ENCODE measurements at places on chromosomes 4 and X.
A peak's percentile ranks its signal among the peaks of the same experiment; 100 is the strongest.

GRCh38 chr4:144583658-144584057 is 62.3 kb upstream of the HHIP start:
- DNase-seq = no peak

DNA sequence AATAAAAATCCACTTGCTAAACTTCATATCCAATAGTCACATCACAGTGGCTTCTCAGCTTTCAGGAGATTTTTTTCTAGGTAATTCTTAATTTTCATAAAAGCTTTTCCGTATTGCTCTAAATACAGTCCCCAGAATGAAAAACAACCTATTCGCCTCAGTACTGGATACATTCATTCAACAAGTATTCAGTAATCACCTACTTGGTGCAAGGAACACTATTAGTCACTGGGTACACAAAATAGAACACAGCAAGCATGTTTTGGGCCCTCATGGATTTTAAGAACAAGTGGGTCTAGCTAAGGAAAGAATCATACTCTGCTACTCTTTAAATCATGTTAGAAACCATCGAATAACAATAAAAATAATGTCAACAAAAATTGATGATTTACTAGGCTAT is 2.8 kb upstream of the BEX3 start:
- DNase-seq = no peak

DNA sequence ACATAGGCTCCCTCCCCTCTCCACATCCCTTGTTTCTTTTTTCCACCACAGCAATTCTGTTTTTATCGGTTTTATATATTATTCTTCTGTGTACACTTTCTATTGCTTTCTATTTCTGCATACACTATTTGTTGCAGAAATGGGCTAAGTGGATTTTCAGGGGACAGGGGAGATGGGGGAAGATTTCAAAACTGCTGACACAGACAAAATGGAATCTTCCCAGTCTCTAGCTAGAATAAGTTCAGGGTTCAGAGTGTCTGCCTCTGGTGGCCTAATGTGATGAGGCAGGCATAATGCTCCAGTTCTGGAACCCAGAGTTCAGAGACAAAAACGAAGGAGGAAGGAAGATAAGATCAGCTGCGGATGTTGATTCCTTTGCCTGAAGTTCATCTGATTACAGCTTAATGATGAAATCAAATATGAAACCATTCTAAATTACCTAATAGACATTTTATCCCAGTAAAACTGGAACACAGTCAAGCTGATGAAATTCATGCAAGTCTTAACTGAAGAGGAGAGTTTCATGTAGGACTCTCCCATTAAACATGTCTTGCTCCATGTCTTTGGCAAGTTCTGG is 447.1 kb downstream of the AFF2 start:
- no peak for DNase-seq

- DNase-seq = peak; percentile 43
Observed at GRCh38 chr4:185183622-185184281, 20.0 kb downstream of the CFAP97 start.

GRCh38 chr4:85681921-85682320 is 207.0 kb downstream of the ARHGAP24 start:
- no peak for DNase-seq

GRCh38 chrX:130079824-130080406 is 30.4 kb downstream of the ELF4 start:
- DNase-seq = no peak

- no peak for DNase-seq
Observed at GRCh38 chrX:132331000-132331399, 111.8 kb upstream of the RAP2C start.

DNA sequence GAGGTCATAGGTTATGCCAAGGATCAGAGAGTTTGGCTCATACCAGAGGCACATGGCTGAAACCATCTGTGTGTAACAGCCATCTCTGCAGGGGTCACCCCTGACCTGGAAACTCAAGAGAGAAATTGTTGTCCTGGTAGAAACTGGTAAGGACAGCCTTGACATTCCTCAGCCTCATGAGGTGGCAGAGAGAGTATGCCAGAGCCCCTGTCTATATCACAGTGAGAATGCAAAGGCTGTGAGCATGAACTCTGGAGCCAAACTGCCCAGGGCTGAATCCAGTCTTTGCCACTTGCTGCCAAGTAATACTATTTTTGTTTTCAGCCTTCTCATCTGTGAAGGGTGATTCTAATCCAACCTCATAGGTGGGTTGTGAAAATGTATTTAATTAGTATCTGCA is 37.1 kb upstream of the CCDC149 start:
- DNase-seq = no peak

DNA sequence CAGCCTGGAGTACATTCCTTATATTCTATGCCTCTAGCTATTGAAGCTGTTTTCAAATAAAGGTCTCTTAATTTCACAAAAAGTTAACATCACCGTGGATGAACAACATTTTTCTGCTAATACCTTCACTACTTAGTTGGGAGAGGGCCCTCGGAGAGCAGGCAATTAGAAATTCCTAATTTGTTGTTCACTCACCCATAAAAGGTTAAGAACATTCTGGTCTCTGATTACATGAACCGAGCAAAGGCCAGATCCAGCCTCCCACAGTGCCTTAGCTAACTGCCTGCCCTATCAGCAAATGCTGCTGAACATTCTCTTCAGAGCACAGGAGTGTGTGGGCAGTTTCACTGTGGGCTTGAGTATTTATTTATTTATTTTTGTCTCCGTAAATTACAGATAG is 36.0 kb upstream of the TTC29 start:
- DNase-seq = no peak

DNA sequence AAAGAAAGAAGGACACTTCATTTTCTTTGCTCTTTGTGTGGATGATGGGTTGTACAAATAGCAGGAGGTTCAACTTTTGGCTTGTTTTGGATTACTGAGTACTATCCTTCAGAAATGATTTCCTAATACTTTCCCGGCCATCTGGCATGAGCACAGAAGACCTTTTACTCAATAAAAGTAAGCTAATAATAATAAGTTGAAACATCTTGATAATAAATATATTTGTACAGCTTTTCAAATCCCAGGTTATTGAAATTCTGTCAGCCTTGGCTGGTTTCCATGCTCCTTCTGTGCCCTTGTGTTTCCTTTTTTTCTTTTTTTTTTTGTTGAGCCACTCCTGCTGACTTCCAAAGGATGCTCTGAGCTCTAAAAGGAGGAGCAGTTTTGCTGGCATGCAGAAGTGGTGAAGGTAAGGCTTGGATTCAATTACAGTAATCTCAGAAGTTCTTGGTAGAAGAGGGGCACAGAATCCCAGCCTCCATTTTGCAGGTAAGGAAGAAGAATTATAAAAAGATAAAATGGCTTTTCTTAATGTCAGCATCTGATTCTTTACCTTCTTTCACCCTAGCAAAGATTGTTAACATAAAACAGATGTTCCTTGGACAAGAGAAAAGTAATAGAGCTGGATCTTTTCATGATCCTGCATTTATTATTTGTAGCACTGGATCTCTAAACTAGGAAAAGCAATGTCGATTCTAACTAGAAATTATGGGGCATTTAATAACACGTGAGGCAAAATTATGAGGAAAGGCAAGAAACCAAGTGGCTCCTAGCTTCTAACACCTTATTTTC is 31.9 kb downstream of the REPS2 start:
- no peak for DNase-seq

DNA sequence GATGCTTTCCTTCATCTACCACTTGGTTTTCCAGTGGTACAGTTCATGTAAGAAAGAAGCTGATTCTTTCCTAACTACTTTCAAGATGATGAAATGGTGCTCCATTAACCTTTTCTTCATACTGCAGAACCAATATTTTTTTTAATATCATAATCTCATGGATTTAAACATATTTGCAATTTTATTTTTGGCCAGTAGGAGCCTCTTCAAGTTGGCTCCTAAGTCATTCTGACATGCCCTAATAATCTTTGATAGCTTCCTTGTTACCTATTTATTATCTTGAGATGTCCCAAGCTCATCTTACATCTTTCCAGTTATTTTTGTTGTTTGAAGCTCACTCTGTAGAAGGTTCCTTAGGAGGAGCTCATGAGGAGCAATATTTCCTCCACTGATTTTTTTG is 170.2 kb downstream of the APBB2 start:
- DNase-seq = no peak

DNA sequence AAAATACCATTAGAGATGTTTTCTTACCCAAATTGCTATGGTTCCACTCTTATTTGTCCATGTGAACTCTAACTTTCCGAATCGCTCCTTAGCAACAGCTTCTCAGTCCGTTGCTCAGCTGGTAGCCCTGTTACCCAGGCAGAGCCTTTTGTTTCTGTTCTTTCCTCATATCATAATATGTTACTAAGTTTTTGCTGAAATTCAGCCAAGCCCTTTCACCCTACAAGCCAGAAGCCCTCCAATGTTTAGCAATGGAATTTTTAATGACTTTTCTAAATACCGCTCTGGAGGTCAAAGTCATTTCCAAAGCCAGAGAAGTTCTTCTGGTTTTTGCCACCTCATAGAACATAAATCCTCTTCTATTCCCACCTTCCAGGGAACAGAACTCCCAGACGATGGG is 1029.5 kb downstream of the C4orf33 start:
- no peak for DNase-seq

- no peak for DNase-seq
Observed at GRCh38 chrX:275476-275966, 5.7 kb upstream of the PLCXD1 start.

DNA sequence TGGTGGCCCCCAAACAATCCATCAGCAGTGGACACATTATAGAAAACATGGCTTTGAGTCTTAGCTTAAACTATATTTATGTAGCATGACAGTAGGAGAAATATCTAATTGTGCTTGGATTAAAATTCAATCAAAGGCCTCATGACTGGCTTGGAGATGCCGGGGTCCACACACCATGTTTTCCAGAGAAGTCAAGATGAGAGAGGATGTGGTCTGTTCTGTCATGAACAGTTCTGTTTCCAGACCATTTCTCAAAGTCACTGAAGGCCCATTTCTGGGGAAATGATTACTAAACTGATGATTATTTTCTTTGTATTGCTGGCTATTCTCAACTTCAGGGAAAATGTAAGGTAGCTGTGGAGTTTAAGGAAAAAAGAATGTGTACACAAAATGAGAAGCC is 76.3 kb downstream of the C4orf51 start:
- no peak for DNase-seq

DNA sequence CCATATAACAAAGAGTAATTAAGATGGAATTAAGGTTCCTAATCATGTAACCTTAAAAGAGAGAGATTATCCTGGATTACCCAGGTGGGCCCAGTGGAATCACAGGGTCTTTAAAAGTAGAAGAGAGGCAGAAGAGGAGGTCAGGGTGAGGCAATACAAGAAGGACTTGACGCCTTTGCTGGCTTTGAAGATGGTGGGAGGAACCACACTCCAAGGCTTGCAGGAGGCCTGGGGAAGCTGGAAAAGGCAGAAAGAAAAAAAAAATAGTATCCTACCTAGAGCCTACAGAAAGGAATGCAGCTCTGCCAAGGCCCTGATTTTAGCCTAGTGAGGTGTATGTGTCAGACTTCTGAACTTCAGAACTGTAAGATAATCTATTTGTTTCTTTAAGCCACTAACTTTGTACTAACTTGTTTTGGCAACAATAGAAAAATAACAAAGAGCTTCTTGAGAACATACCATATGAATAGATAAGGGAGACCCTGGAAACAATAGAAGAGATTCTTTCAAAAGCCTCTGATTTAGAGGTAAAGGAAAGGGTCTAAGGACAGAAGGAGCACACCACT is 229.9 kb upstream of the TTC29 start:
- DNase-seq = no peak

DNA sequence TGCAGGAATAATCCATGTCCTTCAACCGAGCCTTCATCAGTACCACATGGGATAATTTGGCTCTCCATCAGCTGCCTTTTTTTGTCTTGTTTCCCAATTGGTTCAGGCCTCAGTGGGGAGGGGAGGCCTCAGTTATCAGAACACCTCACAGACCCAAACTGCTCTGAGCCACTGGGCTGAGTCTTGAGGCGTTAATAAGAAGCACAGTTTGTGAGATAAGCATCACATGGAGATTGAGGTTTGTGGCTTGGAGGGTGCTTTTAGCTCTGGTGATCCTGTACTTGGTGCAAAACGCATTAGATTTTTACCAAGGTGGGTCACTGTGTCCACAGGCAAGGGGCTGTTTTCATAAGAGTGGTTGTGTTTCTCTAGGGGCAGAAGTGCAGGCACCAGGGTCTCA is 82.8 kb upstream of the HPF1 start:
- DNase-seq = no peak

DNA sequence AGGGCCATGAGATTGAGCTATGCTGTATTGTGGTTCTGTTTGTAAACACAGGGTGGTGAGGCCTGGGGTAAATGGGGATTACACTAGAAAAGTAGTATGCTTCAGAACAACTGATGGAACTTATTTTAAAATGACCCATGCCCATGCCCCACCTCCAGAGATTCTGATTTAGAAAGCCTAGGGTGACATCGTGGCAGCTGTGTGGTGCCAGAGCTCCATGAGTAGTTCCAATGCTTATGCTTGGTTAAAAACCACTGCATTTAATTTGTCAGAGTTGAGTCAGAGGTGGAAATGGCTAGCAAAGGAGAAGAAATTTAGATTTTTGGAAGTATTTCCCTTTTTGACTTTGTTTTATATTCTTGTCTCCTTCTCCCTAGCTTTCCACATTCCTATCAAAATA is 63.4 kb upstream of the PDE5A start:
- DNase-seq = no peak

GRCh38 chr4:38106311-38106710 is 146.1 kb downstream of the PTTG2 start:
- no peak for DNase-seq

DNA sequence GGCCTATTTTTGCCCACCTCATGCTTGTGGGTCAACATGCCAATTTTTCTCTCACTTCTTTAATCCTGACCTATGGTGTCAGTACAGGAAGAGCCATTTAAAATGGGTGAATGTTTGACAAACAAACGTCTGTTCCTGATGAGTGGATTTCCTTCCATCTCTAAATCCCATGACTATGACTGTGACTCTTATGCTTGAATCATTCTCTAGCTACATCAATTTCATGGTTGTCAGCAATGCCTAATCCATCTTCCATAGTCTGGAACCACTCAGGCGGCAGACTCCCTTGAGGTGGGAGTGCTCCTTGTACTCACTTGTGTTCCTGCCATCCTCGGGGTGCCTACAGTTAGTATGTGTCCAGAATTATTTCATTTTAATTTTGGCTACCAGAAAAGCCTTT is 194.9 kb upstream of the RPS6KA3 start:
- DNase-seq = no peak

DNA sequence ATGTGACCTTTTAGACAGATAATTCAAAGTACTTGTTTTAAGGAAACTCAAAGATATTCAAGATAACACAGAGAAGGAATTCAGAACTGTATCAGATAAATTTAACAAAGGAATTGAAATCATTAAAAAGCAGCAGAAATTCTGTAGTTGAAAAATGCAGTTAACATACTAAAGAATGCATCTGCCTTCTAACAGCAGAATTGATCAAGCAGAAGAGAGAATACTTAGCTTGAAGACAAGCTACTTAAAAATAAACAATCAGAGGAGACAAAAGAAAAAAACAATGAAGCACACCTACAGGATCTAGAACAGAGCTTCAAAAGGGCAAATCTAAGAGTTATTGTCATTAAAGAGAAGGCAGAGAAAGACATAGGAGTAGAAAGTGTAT is 123.0 kb upstream of the TET2 start:
- DNase-seq = no peak

- no peak for DNase-seq
Observed at GRCh38 chr4:13171292-13172057, 312.7 kb downstream of the RAB28 start.

- DNase-seq = no peak
Observed at GRCh38 chrX:113759422-113759821, 824.5 kb upstream of the HTR2C start.

GRCh38 chr4:70667740-70668535 is 1.6 kb upstream of the JCHAIN start:
- DNase-seq = no peak

- no peak for DNase-seq
Observed at GRCh38 chrX:142686653-142687283, 339.0 kb upstream of the SPANXN4 start.

Measured in activated effector memory CD4-positive, alpha-beta T cell treated with Interleukin-2 at 50 U/mL for 16 hours (primary cell).